ENCODE measurements at places on chromosomes 7 and 10. TPM values are rescaled to one million over a fixed set of nuclear protein-coding genes. Genes with fewer than 3 reads are reported as not detected.

The TRIL gene
- not detected for total RNA-seq

The FBXW4 gene
- 23.7 TPM for total RNA-seq

The CHST3 gene
- total RNA-seq: 32.7 TPM

The GSTO2 gene
- total RNA-seq: 1.7 TPM

The HECTD2 gene
- total RNA-seq: 3.7 TPM

The ATRNL1 gene
- total RNA-seq: 0.78 TPM

The SLC29A4 gene
- 15.3 TPM for total RNA-seq

The PNLIP gene
- not detected for total RNA-seq

The LRRN3 gene
- total RNA-seq: not detected

The ANXA8 gene
- 32.8 TPM for total RNA-seq

The AZGP1 gene
- total RNA-seq: not detected

The RAB19 gene
- not detected for total RNA-seq

The KDM7A gene
- total RNA-seq: 2.7 TPM

The SLC26A4 gene
- total RNA-seq: 0.04 TPM

The BICC1 gene
- total RNA-seq: 23.6 TPM

The ABLIM1 gene
- 32.5 TPM for total RNA-seq

The TMEM196 gene
- not detected for total RNA-seq

The CUBN gene
- total RNA-seq: 0.02 TPM

The CUX1 gene
- total RNA-seq: 46.3 TPM

The CPED1 gene
- not detected for total RNA-seq

The TMEM106B gene
- total RNA-seq: 37.3 TPM

The TMEM225B gene
- total RNA-seq: 0.59 TPM
